ENCODE measurements at places on chromosomes 1 and 21.
A peak's percentile ranks its signal among the peaks of the same experiment; 100 is the strongest.

- no peak for DNase-seq
These were observed 7.9 kb downstream of the COL6A1 start for GRCh38 chr21:45989355-45990048.

GRCh38 chr1:15952317-15953258, 23.3 kb downstream of the ZBTB17 start:
- DNase-seq: no peak

GRCh38 chr1:239537795-239538194, 151.4 kb downstream of the CHRM3 start:
- DNase-seq: no peak

- no peak for DNase-seq
These were observed 47.1 kb upstream of the COL6A2 start for GRCh38 chr21:46050668-46051378.

DNA sequence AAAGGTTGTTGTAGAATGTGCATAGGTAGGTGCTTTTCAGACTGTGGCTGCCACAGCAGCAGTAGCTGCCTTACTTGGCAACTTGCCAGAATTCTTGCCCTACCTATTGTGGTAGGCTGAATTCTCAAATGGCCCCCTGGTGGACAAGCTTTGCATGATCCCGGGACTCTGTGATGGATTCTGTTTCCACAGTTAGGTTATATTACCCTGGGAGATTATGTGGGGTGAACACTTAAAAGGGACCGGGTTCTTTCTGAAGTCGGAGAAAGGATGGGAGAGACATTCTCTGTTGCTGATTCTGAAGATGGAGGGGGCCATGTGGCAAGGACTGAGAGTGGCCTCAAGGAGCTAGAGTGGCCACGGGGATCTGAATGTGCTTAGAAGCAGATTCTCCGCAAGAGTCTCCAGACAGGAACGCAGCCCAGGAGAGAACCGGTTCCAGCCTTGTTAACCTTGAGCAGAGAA, 32.1 kb upstream of the KCNE1 start:
- peak; percentile 10 for DNase-seq

DNA sequence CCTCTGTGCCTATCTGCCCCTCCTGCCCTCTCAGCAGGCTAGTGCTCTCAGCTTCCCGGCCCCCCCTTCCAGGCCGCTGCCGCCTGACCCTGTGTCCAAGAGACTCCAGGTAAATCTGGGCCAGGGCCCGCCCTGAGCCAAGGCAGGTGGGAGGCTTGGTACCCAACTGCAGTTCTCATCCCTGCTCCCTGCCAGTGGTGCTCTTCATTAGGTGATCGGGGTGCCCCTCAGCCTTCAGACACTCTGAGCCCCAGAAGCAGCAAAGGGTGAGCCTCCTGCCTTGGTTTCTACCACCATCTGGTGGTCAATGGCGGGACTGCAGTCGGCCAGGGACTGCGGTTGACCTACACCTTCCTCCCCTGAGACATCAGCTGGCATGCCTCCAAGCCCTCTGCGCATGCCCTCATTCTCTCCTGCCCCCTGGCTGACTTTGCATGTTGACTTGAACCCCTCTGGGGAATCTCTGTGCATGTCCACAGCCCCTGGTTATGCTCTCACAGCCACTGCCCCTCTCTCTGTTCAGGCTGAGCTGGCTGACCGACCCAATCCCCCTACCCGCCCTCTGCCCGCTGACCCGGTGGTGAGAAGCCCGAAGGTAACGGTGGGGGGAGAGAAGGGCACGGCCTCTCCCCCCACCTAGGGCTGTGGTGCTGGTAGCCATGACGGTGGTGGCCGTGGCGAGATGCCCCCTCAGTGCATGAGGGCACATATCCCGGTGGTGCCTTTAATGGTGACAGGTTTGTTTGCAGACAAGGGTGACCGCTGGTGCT, 2.0 kb upstream of the EFNA4 start:
- DNase-seq: peak; percentile 94

GRCh38 chr21:44899768-44900558, 20.7 kb downstream of the ITGB2 start:
- DNase-seq: no peak

DNA sequence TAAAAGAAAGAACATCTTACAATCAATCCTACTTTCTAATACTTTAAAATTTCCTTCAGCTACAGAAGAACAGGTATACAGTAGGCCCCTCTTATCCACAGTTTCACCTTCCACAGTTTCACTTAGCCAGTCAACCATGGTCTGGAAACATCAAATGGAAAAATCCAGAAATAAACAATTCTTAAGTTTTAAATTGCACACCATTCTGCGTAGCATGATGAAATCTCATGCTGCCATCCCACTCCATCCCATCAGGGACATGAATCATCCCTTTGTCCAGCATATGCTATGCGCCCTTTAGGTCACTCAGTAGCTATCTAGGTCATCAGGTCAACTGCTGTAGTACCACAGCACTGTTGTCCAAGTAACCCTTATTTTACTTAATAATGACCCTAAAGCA, 67.7 kb downstream of the HSF2BP start:
- no peak for DNase-seq

GRCh38 chr1:239814306-239814881, 277.3 kb upstream of the FMN2 start:
- no peak for DNase-seq

DNA sequence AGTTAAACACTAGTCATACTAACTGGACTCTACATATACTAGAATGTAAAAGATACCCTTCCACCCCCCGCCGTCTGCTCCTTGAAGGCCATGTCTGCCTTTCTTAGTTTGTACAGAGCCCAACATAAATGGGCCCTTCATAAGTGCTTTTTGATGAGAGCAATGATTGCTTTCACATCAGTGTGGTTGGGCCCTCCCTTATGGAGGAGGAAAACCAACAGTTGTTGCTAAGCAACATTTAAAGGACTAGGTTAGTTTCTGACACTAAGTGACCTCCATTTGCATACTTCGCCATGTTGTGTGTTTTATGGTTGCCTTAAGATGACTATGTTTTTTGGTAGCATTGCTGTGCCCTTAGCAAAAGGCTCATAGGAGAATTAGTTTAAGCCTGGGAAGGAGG, 182.0 kb upstream of the SGIP1 start:
- peak; percentile 73 for DNase-seq

DNA sequence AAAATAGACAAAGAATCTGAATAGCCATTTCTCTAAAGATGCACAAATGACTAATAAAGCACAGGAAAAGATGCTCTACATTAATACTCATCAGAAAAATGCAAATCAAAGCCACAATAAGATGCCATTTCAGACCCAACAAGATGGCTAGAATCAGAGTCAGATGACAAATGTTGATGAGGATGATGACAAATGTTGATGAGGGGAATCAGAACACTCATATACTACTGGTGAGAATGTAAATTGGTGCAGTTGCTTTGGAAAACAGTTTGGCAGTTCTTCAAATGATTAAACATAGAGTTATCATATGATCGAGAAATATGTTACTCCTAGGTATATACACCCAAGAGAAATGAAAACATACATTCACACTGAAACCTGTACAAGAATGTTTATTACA, 33.9 kb downstream of the LRRC40 start:
- no peak for DNase-seq
